Colonic mucosa (tissue), 4 donors: ENCODE measurements at places on chromosomes 5 and 9.

DNA sequence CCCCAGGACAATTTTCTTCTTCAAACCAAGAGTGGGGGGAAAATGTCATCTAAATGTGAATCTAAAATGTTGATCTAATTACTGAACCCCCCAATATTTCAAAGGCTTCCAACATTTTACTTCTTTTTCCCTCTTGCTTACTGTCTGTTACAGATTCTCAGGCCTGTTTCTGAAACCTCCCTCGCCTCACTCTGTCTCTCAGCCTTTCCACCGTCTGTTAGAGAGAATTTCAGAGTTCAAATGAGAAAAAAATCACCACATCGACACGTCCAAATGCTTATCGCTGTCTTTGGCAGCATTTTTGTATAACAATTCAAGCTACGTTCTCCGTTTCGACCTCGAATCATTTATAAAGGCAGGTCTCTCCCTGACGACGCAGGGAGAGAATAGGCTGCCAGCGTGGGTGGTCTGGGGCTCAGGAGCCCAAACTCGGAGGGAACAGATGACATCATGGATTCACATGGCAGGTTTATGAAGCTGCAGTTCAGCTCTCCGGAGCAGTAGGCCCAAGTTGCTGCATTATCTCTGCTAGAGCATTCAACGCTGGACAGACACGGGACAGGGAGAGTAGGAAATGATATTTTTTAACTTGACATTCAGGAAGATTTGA, 139.8 kb downstream of the GAS1 start:
- DNase-seq: no peak

DNA sequence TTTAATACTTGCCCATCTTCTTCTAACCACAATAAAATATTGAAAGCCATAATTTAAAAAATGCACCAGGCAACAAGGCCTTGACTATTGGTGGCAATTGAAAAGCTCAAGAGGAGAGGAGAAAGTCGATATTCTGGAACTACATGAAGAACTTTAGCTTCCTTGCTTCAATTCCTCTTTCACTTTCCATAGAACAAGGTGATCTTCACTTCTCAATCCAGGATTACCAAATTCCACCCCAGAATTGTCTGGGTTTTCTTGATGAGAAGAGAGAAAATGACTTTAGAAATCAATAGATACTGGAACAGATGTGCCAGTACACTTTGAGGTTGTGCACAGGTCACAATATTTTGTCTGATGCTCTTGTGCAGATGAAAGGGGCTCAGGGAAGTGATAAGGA, 52.2 kb downstream of the PTCD2 start:
- no peak for DNase-seq

DNA sequence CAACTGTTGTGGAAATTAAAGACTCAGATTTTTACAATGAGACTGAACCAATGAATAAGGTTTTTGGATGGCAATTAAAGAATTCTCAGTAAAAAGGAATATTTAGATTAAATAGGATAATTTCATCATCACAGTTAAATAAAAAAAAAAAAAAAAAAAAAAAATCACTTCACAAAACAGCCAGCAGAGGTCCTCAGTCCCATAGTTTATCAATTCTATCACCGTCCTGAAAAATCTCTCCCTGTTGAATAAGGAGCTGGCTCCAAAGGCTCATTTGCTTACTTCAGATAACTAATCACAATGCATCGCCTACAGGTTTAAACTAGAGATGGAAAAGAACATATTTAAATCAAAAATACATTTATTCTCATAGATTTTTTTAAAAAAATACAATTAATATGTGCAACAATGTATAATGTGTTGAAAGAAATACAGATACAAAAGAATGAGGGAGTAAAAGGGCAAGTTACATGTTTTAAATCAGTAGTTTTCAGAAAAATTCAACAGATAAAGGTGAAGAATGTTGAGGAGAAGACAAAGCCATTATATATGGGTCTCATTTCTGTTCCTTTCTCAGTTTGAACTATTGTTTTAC, 175.8 kb upstream of the CHD1 start:
- no peak for DNase-seq

DNA sequence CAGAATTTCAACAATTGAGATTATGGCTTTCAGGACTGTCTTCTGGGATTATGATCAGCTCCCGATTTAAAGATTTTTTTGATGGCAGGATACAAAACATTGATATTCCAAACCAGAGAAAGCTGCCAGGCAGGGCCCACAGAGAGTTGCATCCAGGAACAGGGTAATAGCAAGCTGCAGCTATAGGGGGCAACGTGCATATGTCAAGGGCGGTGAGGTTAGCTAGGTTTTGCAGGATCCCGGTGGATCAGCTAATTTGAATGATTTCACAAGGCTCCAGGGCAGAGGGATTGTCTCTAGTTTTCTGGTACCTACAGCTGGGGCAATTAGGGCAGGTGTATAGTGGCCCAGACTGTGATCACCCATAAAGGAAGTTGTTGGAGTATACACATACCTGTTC, 339.4 kb downstream of the CHSY3 start:
- no peak for DNase-seq

- DNase-seq: no peak
These were observed 26.5 kb upstream of the ABO start for GRCh38 chr9:133301253-133302230.

DNA sequence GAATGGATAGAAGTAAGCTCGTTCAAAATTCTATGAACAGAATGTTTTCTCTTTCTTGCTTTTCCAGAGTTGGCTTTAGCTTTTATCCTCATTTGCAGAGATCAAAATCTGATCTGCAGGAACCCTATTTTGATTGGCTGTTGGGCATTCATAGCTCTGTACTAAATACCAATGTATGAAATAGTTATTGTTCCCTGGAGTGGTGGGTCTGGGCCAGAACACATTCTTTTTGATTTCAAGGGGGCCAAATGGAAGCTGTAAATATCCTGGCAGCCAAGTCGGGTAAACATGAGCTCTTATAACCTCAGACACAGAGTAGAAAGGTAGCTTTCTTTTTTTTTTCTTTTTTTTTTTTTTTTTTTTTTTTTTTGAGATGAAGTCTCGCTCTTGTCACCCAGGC, 241.5 kb downstream of the PDZD2 start:
- no peak for DNase-seq

DNA sequence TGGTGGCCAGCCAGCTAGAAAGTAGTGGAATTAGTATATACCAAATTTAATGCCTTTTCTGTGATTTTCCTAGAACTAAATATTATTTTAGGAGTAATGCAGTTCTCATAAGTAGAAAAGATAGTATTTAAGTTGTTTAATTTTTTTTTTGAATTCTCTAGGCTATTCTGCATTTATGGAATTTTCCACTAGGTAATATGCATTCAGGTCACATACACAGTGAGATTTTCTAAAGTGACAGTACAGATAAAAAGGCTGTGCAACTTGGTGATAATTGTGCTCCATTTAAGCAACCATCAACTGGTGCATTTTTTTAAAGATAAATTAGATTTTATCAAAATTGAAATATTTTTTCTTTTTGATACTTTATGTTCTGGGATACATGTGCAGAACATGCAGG, 111.5 kb downstream of the SCAMP1 start:
- no peak for DNase-seq

DNA sequence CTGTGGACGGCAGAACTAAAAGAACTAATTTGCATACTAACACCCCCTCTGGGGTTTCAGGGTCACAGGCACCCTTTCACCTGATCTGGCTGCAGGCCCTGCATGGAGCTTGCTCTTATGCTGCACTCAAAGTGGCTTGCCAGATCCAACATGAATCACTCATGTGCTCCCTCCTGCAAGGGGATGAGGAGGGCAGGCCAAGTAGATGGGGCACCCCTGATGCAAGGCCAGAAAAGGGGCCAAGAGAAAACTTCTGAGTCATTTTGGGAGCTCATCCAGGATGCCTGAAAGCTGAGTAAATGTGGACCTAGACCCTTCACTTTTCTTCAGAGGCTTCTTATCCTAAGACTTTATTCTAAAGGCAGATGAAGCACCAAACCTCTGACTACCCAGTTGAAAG, 558.5 kb upstream of the PTGER4 start:
- DNase-seq: no peak
